ENCODE measurements at places on chromosomes 2 and 18.

DNA sequence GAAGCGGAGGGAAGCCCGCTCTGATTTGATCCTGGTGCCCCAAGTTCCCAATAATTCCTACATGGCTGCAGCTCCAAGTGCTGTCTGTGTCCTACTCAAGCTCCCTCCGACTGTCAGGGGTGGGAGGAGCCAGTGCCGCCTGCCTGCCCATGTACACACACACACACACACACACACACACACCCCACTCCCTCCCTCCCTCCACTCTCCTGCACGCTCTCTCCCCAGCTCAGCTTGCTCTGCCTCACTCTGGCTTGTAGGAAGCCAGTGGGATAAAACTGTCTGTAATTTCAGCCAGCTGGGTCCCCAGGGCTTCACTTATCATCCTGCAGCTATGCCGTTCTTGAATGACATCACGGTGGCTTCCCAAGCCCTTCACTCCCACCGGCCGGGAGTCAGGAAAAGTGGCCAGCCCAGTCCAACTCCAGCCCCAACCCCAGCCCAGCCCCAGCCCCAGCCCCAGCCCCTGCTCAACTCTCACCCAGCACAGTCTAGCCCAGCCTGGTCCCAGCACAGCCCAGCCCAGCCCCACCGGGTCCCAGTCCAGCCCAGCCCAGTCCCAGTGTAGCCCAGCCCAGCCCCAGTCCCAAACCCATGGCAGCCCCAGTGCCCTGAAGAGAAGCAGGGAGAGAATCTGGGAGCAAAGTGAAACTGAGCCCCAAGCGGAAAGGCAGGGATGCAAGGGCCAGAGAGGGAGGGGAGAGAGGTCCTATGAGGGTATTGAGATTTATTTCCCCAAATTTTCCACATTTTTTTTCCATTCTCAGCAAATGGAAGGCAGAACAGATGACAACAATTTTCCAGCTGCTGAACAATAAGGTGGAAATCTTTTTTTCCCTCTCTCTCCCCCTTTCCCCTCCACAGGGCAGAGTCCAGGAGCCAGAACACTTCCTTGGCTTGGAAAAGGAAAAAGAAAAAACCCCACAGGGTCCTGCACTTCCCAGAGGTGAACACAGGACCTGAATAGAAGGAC is 144.0 kb downstream of the TNS1 start:
- DNase-seq = no peak

DNA sequence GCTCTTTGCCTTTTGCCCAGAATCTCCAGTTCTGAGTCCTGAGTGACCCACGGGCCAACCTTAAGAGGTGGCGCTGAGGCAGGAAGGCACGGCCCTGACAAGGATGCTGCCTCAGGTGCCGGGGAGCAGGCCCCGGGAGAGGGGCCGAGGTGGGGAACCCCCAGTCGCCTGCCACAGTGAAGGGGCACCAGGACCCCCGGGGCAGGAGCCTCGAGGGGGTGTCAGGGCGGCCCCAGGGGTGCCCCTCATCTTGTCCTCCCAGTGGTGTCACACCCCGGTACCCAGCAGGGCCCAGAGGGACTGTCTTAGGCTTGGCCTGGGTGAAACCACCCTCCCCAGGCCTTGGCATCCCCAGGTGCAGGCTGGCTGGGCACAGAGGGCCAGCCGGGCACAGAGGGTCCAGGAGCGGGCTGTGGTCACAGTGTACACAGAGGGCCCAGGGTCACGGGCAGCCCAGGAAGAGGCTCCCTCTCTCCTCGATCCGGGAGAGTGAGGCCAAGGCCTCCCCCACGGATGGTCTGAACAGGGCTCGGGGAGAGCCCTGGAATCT is 1.0 kb downstream of the PDCD1 start:
- no peak for DNase-seq

GRCh38 chr18:58391231-58391825 is 237.6 kb downstream of the ALPK2 start:
- no peak for DNase-seq

DNA sequence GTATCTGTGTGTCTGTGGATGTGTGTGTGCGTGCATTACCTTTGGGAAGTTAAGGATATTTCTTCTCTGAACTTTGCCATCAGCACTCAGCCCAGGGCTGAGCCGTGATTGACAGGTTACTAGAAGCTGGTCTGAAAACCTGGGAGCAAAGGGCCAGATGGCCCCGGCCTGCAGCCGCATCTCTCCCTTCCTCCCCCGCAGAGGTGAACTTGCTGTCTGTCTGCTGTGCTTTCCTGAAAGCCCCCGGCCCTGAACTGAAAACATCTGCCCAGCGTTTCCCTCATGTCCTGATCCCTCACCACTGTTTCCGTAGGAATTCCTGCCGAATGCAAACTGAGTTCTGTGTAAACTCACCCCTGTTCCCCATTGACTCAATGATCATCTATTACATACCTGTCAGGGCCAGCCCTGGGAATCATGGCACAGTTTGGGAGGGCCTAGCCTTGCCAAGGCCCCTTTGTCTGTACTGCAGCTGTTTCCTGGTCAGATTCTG is 45.8 kb downstream of the MYCN start:
- DNase-seq = no peak

DNA sequence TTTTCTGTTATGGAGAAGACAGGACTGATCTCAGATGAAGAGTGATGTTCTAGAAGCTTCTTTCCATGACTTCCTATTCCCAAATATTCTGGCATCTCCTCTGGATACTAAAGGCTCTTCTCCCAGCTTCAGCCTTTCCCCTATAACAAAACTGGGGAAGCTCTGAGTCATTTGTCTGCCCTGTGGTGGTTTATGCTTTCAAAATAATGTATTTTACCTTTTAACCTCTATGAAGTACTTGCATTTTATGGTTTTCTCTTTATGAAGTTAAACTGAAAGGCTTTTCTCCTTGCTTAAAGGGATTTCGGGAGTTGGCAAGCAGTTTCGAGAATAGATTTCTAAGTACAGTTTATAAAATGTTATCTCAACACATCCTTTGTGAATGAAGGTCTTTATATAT is 104.4 kb downstream of the TANC1 start:
- no peak for DNase-seq

DNA sequence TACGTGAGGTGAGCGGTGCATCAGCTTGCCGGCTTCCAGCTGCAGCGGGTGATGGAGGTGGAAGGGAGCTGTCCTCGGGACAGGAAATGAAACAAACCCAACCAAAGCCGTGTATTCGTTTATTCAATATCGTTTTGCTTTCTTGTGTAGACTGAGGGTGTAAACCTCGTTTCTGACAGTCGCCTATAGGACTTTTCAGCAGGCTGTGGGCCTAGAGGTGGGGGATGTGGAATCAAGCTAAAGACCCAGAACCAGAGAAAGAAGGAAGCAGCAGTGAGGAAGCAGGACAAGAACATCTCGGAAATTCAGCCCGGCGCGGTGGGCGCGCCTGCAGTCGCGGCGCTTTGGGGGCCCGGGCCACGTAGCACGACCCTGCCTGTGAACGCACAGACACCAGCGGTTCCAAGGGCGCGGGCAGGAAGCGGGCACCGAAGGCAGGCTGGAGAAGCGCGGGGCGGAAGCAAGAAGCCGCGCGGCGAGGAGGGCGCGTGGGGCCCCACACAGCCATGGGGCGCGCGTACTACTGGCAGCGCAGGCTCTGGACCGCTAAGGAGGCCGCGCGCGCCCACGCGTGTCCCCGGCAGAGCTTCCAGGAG is 755 bp upstream of the ATP9B start:
- no peak for DNase-seq

DNA sequence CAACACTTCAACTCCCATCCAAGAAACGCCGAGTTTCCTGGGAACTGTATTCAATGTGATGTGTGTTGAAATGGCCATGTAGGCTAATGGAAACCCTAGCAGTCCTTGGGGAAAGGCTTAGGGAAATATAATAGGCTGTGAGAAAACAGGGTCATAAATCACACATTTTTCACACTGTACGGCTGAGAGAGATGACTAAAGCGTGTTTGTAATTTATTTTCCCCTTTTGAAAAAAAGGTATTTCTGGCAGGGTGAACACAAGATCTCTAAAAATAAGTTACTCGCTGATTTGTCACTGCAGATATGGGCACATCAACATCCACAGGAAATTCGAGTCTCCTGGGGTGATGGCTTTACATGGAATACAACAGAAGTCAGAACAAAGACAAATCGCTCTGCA is 109.6 kb upstream of the ST6GAL2 start:
- no peak for DNase-seq

DNA sequence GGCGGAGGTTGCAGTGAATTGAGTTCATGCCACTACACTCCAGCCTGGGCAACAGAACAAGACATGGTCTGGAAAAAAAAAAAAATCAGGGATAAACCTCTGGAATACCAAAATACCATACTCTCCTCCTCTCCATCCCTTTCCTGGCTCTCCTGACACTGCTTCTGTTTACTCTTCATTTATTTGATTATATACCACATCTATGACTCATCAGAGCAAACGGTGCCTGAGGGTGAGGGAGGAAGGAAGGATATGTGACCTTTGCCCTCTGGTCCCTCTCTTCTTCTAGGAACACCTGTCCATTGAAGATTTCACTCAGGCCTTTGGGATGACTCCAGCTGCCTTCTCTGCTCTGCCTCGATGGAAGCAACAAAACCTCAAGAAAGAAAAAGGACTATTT is 30.0 kb downstream of the VIL1 start:
- DNase-seq = no peak

- no peak for DNase-seq
Measured at GRCh38 chr2:132782176-132782783, 112.3 kb upstream of the LYPD1 start.

GRCh38 chr18:48124857-48125626 is 194.6 kb upstream of the SMAD2 start:
- no peak for DNase-seq
